Activated CD8-positive, alpha-beta memory T cell treated with anti-CD3 and anti-CD28 coated beads, Interleukin-2, amount 50 U/mL, for 48 hours (primary cell): ENCODE measurements at places on chromosomes 5 and 9.

GRCh38 chr5:158874343-158874742, 225.4 kb downstream of the EBF1 start:
- no peak for DNase-seq

GRCh38 chr5:173327948-173328843, at the start of gene STC2:
TSS of gene STC2 (minus strand) at chr5:173328414. CDS start at chr5:173328193, 221 bp downstream.
- DNase-seq: peak; percentile 85

DNA sequence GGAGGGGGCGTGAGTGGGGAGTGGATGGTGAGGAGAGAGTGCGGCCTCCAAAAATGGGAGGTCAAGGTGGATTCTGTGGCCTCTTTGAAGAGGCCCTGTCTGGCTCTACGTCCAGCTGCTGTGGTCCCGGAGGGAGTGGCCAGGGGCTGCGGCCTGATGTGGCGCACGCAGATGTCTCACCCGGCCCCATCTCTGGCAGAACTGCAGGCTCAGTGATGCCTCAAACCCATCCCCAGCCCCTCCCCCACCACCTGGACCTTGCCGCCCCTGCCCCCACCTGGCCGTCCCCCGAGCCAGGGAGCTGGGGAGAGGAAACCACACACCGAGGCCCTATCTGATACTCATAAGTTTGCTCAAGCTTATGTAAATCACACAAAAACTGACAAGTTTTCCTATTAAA, 267.6 kb downstream of the PBX3 start:
- DNase-seq: no peak

DNA sequence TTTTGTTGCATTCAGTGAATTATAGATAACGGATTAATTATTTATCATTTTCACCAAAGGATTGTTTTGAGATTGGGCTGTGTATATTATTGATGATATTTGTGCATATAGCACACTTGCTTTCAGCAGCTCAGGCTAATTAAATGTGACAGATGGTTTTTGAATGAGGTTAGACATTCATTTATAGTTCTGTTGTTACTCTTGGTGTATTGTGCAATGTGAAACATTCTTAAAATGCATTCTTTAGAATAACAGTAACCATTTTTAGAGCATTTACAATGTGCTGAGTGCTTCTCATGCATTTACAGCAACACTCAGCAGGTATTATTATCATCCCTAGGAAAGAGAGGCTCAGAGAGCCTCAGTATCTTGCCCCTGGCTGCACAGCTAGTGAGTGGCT, 23.8 kb downstream of the NANS start:
- DNase-seq: no peak

DNA sequence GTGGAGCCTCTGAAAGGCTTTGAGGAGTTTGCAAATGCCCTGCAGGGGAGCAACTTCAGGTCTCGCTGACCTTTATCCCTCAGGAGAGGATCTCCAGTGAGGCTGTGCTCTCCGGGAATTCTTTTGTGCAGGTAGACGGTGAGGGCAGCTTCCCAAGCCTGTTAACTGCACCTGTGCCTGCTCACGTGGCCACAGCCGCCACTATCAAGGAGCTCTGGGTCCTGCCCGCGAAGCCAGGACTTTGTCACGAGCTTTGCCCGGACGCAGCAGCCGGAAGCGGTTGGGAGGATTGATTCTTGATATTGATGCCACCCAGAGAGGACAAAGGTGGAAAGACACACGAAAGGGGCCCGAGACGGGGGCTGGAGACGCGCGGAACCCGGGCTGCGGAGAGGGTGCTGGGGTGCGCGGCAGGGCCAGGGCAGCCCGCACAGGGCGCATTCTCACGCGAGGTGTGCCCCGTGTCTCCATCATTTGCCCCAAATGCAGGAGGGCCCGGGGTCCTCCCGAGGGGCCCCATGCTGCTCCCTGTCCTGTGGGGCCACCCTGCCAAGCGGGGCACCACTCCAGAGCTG, 18.2 kb downstream of the SLC9A3 start:
- DNase-seq: no peak

- DNase-seq: peak; percentile 74
Observed at GRCh38 chr5:95870105-95870672, 47.7 kb upstream of the GLRX start.

DNA sequence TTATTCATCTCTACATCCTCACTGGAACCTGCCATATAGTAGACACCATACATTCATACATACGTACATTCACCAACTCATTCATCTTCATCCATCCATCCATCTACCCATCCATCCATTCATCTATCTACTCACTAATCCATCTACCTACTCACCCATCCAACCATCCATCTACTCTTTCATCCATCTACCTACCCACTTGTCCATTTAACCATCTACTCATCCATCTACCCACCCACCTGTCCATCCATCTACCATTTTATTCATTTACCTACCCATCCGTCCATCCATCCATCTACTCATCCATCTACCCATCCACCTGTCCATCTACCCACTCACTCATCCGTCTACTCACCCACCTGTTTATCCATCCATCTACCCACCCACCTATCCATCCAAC, 31.9 kb upstream of the LCP2 start:
- DNase-seq: peak; percentile 17

- DNase-seq: no peak
Observed at GRCh38 chr9:127211983-127212382, 52.6 kb upstream of the GARNL3 start.

- no peak for DNase-seq
Observed at GRCh38 chr9:71761938-71762353, 6.4 kb downstream of the CEMIP2 start.

DNA sequence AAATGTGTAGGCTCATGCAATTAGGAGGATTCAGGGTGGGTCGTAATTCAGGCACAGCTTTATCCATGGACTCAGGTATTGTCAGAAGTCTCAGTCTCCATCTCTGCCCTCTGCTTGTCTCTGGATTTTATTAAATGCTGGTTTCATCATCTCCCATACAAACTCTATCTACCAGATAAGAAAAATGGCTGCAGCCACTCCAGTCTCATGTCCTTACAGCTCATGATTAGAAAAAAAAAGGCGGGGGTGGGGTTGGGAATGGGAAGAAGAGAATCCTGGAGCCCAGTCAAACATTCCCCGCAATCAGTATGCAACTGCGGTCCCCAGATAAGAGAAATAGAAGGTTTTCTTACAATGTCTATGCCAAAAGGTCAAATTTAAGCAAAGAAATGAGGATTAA, 7.6 kb upstream of the FBXO38 start:
- DNase-seq: no peak

- DNase-seq: no peak
Observed at GRCh38 chr5:90475436-90475980, 844 bp downstream of the POLR3G start.

DNA sequence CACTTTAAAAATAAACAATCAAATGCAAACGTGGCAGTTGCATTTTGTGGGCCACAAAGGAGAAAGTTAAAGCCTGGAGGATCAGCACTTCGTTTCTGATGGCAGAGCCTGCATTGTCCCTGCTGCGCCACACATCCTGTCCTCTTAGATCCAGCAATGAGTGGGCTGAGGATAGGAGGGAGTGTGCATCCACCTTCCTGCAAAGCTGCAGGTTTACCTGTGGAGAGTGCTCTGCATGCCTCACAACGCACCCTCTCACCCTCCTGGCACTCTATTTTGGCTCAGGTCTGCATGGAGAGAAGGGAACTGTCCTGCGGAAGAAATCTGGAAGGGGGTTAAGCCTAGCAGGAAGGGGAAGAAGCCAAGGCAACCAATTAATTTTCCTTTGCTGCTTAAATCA, 212.2 kb upstream of the SLC24A2 start:
- no peak for DNase-seq

DNA sequence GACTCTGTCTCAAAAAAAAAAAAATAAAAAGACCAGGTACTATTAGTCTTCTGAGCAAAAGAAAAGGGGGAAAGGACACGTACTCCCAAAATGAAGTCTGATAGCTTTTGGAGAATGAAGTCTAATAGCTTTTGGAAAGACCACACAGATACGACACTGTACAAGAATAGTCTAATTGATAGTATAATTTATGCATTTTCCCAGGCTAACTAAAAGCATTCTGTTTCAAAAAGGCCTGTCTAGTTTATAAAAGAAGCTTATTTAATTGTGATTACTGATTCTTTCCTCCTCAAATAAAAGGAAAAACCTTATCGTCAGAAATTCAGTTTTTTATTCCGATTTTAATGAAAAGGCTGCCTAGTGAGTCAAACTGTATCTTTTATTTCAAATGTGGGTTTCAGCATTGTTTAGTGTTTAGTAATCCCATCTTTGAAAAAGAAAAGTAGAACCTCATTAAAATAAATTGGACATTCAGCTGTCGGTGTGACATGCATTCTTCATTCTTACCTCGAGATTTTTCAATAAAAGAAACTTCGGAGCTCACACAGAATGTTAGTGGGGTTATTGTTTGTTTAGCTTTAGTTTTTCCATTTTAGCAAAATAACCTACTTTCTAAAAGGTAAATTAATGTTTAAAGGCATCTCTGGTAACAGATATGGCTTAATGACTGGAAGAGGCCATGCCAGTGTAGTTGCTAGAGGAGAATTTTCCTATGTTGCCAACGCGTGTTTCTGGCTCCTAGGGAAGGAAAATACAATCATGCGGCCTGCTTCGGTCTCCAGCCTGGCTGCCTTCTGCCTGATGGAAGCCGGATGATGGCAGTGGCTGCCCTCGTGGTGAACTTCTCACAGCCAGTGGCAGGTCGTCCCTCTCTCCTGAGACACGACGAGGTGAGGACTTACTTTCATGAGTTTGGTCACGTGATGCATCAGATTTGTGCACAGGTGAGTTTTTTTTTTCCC, 70.0 kb downstream of the NLN start:
- DNase-seq: no peak

- no peak for DNase-seq
Observed at GRCh38 chr9:115004545-115004944, 74.2 kb upstream of the TNFSF8 start.

- no peak for DNase-seq
Observed at GRCh38 chr5:135833961-135834638, 363 bp upstream of the SLC25A48 start.

- DNase-seq: no peak
Observed at GRCh38 chr5:80077051-80077714, 42.0 kb downstream of the THBS4 start.
